ENCODE measurements at places on chromosomes 1 and 21.

GRCh38 chr1:19429611-19430010, 55.7 kb downstream of the CAPZB start:
- no peak for DNase-seq

- peak; percentile 48 for DNase-seq
These were observed 480.2 kb upstream of the RUNX1 start for GRCh38 chr21:35529171-35529863.

GRCh38 chr1:30384286-30385245, 338.8 kb downstream of the MATN1 start:
- DNase-seq, result no peak

DNA sequence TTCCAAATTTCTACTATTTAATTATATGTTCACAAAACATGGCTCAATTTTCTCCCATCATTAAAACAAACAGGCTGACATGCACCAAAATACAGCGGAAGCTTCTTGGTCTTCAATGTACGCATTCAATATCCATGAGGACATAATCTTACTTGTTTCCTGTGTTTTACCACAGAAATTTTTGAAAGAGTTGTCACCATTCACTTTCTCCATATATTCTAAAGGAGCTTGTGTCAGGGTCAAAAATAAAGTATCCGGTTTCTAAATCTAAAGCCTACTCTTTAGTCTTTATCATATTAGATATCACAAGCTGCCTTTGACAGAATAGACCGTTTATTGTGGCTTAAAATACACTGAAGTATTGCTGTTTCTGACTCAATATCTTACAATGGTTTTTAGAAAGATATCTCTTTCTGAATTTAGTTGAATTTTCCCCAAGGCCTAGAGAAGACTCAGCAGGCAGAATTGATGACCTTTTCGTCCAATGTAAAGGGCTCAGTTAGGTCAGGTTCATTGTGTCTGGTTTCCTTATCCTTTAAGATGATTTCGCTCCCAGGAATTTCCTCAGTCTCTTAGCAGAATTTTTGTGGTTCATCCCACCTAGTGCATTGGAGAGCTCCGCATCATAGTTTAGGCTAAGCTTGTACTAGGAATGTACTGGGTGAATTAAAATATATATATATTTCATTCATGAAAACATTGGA, 717.2 kb downstream of the NCAM2 start:
- DNase-seq, result peak; percentile 91

- DNase-seq, result no peak
These were observed 13.1 kb upstream of the COP1 start for GRCh38 chr1:176220100-176220689.

GRCh38 chr1:42317308-42317707, 17.7 kb downstream of the FOXJ3 start:
- no peak for DNase-seq

DNA sequence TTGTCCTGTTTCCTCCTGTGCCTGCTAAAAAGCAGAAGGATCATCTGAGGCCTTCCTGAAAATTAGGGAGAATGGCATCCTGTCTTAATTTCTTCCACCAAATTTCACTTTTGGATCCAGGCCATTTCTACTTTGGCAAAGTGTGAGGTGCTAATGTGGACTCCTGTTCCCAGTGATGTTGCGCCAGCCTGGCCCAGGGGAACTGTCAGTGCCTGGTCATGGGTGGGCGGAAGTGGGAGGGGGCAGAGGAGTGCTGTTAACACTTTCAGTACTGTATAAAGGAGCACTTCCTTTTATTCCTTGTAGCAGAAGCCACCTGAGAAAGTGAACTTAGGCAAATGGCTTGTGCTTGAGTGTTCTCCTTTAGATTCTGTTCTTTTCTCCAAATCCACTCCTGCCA, 19.9 kb downstream of the ELAPOR1 start:
- no peak for DNase-seq

DNA sequence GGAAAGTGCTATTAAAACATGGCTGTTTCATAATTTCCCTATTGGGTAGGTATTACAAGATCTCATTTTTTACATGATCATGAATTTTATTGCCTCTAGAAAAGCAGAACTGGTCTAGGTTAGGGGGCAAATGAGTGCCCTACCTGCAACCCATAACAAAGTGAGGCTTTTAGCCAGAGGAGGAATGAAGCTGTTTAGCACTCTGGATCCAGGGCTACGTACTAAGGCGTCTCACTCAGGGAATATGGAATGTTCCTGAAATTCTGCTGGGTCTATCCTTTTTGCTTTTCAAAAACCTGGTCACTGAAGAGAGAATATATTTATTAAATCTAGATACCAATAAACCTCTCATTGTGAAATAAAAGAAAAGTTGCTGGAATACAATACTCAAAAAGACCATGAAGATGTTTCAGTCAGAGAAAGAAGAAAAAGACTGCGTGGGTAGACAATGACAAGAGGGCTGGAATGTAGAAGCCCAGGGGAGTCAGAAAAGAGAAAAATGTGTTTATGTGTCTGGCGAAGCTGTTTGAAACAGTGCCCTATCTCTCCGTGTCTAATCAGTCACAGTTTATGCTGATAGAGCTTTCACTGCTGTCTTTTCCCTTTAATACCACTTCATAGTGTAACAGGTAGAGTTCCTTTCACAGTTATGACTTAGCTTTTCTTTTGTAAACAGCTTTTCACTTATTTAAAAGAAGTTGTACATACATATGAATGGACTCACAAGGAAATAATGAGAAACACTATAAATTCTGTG, 25.0 kb upstream of the SYDE2 start:
- DNase-seq, result peak; percentile 8

DNA sequence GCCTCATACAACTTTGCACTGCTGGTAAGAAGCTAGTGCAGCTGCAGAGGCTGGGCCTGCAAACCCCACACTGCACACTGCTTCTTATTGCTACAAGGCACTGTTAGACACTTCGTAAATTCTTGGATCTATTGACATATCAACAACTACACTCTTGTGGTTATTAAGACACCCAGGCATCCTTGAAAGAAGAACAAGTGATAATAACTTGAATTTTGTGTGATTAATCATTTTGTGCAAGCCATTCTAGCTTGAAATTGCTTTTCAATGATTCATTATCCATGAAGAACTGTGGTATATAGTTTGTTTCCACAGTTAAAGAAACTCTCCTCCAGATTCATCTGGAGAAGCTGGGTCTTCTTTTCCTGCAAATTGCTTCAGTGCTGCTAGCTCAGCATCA, 33.7 kb upstream of the IFI44L start:
- peak; percentile 14 for DNase-seq

- DNase-seq, result no peak
These were observed 234.5 kb downstream of the NRIP1 start for GRCh38 chr21:14830307-14830706.

DNA sequence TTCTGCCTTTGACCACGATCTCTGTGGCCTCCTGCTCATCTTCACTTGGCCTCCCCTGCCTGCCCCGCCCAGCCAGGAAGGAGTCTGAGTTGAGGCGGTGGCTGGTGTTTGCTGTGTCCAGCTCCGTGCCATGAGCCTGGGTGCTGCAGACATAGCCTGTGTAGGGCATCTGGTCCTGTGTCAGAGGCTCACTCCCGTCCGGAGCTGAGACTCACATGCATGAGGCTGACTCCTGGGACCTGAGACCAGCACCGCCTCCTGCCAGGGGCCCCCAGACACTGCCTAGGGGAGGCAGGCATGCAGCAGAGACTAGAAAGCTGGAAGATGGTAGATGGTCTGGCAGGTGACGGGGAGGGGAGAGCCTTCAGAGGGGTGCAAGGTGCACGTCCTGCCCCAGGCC, 52.2 kb upstream of the TTC34 start:
- DNase-seq, result no peak

GRCh38 chr1:224922404-224923164, 6.9 kb upstream of the DNAH14 start:
- peak; percentile 58 for DNase-seq

- peak; percentile 59 for DNase-seq
These were observed at the start of gene SLC19A1 for GRCh38 chr21:45542242-45542666. TSS of gene SLC19A1 (minus strand) at chr21:45542440. CDS start at chr21:45537959, 4,481 bp downstream.

DNA sequence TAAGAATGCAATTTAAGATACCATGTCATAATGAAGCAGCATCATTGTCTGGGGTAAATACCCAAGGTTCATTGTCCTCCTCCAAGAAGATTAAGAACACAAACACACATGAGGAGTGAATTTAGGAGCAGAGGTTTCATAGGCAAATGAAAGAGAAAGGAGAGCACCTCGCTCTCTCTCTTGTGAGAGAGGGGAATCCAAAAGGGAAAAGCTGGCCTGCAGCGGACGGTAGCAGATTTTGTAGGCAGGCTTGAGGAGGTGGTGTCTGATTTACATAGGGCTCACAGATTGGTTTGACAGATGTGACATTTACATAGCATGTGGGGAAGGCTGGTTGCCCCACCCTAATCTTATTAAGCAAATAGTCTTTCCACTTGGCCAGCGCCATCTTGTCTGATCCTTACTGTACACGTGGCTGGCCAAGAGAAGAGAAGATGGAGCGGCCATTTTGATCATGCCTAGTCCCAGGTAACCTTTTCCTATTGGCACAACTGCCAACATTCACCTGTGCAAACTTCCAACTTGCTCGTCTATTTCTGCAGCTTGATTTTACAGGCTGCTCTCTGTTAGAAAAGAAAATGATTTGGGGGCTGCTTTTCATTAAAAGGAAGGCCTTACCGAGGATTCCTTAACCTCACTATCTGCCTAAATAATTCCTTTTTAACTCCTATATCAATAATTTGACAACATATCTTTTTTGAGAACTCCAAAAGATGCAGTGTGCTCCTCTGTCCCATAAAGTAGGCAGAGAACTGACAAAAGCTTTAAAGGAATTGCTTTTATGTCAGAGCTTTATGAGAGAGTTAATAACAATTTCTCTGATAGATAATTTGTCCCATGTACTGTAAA, 16.0 kb upstream of the LRRC7 start:
- DNase-seq, result no peak

DNA sequence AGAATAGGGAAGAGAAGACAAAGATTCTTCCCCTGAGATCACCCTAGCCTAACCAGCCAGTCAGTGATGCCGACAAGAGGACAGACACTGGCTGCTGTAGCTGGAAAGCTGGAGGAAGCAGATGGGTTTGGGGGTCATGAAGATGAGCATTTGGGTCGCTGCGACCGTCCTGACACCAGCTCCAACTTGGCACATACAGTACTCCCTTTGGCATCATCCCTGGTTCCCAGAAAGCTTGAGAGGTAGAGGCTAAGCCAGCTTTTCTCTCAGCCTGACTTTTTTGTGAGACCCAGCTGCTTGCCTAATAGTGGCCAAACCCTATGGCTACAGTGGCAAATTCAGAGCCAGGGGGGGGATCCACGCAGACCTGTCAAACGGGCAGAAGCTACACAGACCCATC, 43.0 kb upstream of the IKBKE start:
- DNase-seq, result no peak

GRCh38 chr1:184859381-184860105, 104.9 kb upstream of the EDEM3 start:
- DNase-seq, result no peak

DNA sequence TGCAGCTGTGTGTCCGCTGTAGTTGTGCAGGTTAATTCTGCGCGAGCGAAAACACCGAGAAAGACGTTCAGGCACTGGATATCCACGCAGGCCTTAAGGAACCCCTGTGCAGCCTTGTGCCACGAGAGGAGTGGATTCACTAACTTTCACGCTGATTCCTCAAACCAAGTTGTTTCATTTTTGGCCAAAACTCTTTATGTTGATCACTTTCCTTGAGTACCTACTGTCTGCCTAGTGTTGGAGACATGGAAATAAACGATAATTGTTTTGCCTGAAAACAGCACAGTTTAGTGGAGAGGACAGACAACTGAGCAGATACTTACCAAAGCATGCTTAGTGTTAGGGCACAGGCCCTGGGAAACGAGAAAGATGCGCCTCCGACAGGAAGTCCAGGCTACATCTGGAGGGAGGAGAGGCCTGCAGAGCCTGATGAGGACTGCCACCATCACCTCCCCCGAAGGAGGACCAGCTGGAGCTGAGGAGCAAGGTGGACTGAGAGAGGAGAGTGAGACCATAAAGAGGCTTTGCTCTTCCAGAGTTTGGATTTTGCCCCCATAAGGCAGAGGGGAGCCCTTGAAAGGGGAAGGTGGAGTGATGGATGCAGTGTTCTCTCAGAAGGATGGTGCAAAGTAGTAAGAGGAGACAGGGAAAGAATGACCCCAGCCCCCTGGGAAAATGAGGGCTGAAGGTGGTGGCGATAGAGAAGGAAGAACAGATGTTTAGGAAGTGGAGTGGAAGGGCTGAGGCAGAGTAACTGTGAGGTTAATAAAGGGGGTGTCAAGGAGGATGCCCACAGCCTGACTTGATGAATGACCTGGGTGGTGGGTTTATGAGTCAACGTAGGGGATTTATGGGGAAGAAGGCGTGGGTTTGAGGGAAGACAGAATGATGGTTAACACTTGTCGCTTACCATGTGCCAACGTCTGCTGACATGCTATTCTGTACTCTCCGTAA, 956 bp upstream of the SCAF4 start:
- DNase-seq, result no peak

DNA sequence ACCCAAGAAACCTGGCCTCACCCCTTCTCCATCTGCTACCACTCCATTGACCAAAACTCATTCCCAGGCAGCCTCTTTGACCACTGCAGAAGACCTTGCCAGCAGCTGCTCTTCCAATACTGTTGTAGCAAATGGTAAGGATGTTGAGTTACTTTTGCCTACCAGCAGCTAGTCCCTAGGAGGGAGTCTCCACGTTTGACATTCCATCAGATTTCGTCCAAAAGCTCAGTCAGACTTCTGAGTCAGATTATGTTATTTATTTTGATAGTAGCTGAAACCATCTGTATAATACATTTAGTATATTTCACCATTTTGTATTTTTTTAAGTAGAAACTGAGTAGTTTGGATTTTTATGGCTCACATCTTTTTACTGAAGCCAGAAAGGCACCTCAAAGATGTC, 51.5 kb upstream of the WNT2B start:
- DNase-seq, result no peak
